Stimulated activated CD8-positive, alpha-beta memory T cell treated with anti-CD3 and anti-CD28 coated beads, Interleukin-7, amount 100 ng/mL, for 24 hours (primary cell): ENCODE measurements at places on chromosomes 11 and 22.

DNA sequence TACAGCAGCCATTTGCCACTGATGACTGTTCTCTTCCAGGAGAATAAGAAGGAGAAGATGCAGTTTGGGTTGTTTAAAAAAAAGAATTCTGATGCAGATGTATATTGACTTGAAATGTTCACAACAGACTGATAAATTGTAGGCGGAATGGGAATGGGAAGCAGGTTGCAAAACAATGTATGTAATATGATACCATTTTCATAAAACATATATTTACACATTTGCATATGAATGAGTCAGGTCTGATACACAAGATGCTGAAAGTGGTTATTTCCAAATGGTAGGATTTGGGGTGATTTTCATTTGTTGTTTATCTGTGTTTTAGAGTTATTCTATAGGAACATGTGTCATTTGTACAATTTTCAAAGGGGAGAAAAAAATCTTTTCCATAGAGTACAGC is 9.0 kb upstream of the RCN1 start:
- DNase-seq, result no peak

GRCh38 chr11:123253911-123254310 is 58.9 kb upstream of the CLMP start:
- DNase-seq, result no peak

GRCh38 chr11:94997437-94997836 is 23.9 kb downstream of the KDM4D start:
- no peak for DNase-seq

GRCh38 chr22:36773935-36774334 is 2.0 kb downstream of the IFT27 start:
- no peak for DNase-seq

GRCh38 chr11:90223248-90223585 is 368 bp upstream of the CHORDC1 start:
- no peak for DNase-seq

DNA sequence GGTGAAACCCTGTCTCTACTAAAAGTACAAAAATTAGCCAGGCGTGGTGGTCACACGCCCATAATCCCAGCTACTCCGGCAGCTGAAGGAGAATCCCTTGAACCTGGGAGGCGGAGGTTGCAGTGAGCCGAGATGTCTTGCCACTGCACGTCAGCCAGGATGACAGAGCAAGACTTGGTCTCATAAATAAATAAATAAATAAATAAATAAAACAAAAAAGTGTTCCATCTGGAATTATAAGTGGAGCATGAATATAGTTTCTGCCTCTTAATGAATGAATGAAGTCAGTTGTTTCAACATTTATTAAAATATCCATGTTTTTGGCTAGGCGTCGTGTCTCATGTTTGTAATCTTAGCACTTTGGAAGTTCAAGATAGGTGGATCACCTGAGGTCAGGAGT is 27.1 kb downstream of the MRPL48 start:
- DNase-seq, result no peak

DNA sequence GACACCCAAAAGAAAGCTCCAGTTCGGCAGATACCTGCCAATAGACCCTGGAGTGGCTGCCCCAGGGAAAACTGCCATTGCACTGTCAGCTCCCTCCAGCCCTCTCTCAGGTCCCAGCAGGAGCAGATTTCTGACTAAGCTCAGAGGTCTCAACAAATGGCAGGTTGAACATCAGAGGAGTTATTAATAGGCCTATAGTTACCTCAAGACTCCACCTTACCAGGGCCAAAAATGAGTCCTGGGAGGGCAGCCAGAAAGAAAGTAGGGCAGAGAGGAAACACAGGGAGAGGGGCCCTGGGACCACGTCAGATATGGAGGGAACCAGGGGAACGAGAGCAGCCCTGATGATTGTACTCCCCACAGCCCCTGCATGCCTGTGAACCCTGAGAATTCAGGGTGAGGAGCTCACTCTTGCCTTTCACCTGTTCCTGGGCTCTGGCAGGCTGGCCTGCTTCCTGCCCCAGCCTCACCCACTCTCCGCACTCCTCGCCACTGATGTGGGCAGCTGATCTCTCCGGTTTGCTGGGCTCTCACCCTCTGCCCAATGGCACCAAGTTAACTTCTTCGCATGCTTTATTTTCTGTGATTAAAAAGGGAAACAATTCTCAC is 4.3 kb upstream of the RGL4 start:
- DNase-seq, result no peak

GRCh38 chr11:124519850-124520549 is 23.5 kb downstream of the OR8B12 start:
- no peak for DNase-seq

DNA sequence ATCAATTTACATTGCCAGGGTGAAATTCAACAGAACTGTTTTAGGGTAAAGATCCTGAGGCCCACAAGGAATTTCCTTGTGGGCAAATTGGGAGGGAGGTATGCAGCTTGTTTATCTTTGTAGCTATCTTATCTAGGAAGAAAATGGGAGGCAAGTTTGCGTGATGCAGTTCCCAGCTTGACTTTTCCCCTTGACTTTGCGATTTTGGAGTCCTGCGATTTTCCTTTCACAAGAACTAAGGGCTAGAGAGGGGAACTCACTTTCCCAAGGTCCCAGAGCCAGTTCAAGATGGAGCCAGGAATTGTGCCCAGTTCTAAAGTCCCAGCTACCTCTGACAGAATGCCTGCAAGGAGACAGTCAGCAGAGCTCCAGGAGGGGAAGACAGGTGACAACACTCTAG is 30.7 kb downstream of the RIBC2 start:
- DNase-seq, result no peak

DNA sequence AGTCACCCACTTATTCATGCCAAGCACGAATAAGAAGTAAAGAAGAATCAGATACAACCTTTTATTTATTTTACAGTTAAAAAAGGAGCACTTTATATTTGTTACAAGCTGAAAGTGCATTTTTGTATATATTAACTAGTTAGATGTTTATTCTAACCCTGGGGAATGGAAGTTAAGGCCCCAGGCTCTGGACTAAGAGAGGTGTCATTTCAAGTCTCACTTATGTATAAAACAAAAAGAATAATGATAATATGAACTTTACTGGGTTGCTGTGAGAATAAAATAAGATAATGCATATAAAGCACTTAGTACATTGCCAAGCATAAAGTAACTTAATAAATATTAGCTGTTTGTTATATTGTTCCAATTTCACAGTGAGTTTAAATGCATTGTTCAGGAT is 12.1 kb upstream of the FAT3 start:
- no peak for DNase-seq

GRCh38 chr11:35590412-35590811 is 27.8 kb upstream of the FJX1 start:
- DNase-seq, result no peak

GRCh38 chr11:87239531-87239930 is 201.8 kb downstream of the TMEM135 start:
- DNase-seq, result no peak

DNA sequence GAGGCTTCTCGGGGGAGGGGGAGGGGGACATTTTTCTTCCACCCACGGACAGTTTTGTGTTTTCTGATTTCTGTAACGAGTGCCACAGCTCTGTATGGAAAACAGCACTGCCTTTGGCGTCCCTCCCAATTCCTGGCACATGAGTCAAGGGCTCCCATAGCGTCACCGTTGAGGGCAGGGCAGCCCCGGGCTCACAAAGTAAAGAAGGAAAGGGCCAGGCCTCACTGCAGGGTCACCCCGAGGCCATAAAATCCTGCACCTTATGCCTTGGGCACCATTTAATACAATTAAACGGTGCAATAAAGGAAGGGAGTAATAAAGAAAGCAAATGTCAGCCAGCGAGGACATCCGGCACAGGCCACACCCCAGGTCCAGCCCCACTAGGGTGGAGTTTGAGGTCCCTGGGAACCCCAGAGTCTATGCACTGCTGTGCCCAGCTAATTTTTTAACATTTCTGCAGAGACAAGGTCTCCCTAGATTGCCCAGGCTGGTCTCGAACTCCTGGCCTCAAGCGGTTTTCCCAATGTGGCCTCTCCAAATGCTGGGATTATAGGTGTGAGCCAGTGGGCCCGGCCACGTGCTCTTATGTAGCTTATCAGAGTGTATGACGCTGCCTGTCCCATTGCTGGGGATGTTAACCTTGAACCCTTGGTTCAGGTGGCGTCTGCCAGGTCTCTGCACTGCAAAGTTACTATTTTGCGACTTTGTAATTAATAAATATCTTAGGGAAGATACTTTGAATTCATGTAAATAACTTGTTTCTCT is 13.6 kb upstream of the MUC2 start:
- no peak for DNase-seq

DNA sequence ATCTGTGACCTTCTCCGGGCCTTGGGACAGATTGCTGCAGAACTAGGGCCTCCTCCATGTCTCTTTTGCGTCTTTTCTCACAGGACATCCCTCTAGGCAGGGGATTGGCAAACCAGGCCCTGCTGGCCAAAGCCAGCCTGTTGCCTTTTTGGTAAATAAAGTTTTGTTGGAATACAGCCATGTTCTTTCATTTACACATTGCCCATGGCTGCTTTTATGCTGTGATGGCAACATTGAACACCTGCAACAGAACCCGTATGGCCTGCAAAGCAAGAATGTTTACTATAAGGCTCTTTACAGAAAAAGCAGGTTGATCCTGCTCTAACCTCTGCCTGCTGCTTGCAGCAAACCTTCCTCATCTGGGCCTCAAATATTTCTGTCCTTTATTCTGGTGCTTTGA is 56.8 kb upstream of the B3GAT1 start:
- no peak for DNase-seq

DNA sequence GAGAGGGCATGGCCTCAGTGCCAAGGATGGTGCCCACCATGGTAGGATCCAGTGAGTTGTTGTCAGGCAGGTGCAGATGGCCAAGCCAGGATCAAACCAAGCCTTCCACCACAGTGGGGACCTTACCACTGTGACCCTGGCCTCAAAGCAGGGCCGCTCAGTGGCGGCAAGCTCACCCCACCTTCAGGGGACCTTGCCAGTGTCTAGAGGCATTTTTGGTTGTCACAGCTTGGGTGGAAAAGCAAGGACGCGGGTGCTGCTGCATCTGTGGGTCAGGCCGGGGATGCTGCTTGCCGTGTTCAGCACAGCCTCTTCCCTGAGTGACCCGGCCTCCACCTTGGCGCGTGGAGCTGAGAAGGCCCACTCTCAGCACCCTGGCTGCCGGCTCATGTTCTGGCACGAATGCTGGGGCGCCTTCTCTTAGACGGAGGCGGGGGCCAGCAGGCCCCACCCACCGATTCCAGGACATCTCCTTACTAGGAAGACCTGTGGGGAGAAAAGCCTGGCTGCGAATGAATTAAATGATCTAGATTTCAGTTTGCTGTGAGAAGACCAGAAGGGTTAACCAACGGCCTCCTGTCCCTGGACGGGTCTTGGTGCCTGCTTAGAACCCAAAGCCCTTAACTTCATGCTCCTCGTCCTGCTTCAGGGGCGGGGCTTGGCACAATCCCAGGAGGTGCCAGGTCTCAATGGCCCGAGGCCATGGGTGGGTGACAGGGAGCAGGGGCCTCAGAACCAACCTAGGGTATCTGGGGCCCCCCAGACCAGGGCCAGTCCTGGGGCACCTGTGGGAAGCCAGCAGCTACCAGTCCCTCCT is 18.9 kb downstream of the TRMU start:
- DNase-seq, result no peak

- no peak for DNase-seq
Measured at GRCh38 chr11:49995565-49995964, 13.2 kb upstream of the OR4C12 start.

- no peak for DNase-seq
Measured at GRCh38 chr22:38176170-38176741, 5.4 kb downstream of the PLA2G6 start.

- no peak for DNase-seq
Measured at GRCh38 chr11:88297421-88297820, 40.1 kb downstream of the CTSC start.

DNA sequence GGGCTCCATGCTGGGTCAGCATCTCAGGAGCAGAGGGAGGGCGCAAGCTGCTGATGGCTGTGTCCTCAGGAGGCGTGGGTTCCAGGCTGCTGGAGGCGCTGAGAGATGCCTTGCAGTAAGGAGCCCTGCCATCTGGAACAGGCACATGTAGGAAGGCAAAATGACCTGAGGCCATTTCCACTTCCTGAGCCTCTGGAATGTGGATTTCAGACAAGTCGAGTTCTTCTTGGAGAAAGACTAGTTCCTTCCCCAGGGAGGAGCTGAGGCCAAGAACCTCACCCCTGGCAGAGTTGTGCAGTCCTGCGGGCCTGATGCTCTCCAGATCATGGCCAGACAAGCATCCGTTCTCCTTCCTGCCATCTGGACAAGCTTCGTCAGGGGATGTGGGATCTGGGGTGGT is 19.3 kb downstream of the HPS4 start:
- DNase-seq, result no peak

GRCh38 chr11:59281177-59281576 is 68.5 kb upstream of the MPEG1 start:
- DNase-seq, result no peak

DNA sequence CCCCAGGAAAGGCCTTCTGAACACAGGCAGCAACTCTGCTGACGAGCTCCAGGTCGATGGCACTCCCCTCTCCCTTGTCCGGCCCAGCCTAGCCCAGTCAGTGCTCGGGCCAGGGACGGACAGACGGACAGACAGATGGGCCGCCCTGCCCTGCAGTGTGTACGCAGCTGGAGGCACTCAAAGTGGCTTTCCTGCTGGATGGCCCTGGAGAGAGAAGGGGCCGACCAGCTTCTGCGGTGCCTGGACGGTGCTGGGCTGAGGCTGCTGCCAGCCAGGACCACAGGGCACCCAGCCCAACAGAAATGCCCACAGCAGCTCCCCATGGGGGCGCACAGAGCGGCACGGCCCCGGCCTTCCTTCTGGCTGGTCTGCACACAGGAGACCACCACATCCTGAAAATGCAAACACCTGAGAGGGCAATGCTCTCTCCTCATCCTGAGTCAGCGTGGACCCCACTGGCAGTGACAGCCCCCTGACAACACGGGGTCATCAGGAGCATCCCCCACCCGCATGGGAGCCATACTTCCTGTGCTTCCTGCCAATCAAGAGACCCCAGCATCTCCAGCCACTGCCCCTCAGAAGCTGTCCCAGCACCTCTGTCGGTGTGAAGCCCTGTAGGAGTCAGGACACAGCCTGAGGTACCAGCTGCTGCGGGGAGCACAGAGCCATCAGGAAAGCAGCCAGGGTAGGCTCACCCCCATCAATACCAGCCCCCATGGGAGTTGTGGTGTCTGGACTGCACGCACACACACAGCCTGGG is 692 bp upstream of the MOB2 start:
- no peak for DNase-seq

GRCh38 chr11:79813551-79813950 is 372.7 kb upstream of the TENM4 start:
- DNase-seq, result no peak

DNA sequence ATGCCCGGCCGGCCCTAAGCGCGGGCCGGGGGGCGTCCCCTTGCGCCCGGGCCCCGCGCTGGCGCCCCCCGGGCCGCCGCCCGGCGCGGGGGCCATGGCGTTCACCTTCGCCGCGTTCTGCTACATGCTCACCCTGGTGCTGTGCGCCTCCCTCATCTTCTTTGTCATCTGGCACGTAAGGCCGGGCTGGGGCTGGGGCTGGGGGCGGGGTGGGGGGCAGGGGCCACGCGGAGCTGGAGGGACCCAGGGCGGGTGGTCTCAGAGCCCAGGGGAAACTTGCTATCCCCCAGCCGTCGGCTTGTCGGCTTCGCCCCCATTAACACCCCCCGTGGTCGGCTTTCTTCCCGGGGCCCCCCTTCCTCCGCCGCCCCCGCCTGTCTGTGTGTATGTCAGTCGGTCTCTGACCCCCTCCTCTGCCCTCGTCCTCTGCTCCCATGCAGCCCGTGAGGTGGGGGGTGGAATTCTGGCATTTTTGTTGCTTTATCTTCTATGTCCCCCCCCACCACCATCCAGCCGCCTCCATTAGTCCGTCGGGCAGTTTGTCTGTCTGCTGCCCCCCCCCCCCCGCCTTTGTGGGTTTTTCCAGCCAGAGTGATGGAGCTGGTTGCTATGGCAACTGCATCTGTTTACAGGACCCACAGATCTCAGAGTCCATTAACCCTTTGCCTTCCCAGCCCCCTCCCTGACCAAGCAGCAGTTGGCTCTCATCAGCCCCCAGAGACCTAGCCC is 552 bp downstream of the CNIH2 start:
- no peak for DNase-seq
